ENCODE measurements at places on chromosomes 6 and 20.
A peak's percentile ranks its signal among the peaks of the same experiment; 100 is the strongest.

GRCh38 chr6:43738267-43738676 lies 31.7 kb upstream of the VEGFA start:
- no peak for DNase-seq

DNA sequence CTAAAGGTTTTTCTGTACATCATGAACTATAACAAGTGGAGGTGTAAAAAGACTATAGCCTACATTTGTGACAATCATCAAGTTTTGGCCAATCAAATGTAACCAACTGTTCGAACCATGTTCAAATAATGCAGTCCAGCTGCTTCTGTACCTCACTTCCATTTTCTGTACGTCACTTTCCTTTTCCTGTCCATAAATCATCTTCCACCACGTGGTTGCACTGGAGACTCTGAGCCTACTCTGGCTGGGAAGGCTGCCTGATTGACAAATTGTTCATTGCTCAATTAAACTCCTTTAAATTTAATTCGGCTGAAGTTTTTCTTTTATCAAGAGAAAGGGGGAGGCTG lies 270.4 kb upstream of the JARID2 start:
- DNase-seq = peak; percentile 42

GRCh38 chr6:80001337-80001736 lies 3.1 kb upstream of the TTK start:
- DNase-seq = no peak

DNA sequence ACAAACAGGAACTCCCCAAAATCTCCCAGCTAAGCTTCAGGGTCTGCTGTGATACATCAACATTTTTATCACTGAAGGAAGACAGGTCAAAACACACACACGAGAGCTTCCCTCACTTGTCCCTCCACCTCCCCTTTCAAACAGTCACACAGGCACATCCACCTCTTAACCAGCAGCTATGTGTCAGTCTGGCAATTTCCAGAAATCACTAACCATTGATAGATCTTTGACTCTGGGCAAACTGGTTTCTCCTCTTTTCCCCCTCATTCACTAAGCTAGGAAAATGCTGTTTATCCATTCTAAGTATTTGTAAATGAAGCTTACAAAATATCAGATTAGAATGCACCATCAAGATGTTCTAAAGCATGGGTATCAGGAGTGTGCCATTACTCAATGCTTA lies 87.8 kb downstream of the DCDC2 start:
- DNase-seq = no peak

- no peak for DNase-seq
Observed at GRCh38 chr6:157137501-157137900, 185.8 kb downstream of the TMEM242 start.

- peak; percentile 85 for DNase-seq
Observed at GRCh38 chr20:19757487-19758132, 448 bp upstream of the RIN2 start.

DNA sequence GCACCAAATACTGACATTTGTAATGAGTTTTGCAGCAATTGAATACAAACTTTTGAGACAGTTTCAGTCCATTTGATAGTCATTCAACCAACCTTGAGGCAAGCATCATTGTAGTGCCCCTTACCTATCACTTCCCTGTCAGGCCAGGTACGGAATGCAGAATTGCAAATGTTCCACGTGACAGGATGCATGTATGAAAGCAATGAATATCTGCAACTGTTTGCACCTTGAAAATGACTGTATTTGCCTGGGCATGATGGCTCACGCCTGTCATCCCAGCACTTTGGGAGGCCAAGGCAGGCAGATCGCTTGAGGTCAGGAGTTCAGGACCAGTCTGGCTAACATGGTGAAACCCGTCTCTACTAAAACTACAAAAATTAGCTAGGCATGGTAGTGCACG lies 146.0 kb upstream of the SCGN start:
- DNase-seq = no peak

- no peak for DNase-seq
Observed at GRCh38 chr20:45154183-45154582, 20.5 kb upstream of the PI3 start.

DNA sequence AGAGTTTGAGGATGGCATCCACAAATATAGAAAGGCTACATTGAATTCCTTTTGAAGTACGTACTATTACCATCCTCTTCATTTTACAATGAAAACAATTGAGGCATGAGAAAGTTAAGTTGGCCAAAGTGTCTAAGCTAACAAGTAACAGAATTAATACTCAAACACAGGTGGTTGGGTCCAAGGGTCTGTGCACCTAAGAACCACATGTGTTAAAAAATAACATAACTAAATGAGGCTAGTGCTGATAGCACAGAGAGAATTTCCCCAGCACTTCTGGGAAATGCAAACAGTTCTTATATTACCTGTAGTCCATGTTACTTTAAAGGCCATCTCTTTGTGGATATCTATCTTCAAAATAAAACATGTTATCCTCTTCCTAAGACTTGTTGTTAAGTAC lies 10.5 kb upstream of the KHDRBS2 start:
- no peak for DNase-seq

- no peak for DNase-seq
Observed at GRCh38 chr6:35473850-35474130, 5.6 kb downstream of the RPL10A start.

GRCh38 chr6:168877821-168878282 lies 375.8 kb downstream of the THBS2 start:
- DNase-seq = no peak

GRCh38 chr20:47785311-47785853 lies at the start of gene SULF2:
Gene SULF2, minus strand, starts transcription at chr20:47785481. Its CDS starts 28,118 bp downstream, at chr20:47757363.
- DNase-seq = no peak

DNA sequence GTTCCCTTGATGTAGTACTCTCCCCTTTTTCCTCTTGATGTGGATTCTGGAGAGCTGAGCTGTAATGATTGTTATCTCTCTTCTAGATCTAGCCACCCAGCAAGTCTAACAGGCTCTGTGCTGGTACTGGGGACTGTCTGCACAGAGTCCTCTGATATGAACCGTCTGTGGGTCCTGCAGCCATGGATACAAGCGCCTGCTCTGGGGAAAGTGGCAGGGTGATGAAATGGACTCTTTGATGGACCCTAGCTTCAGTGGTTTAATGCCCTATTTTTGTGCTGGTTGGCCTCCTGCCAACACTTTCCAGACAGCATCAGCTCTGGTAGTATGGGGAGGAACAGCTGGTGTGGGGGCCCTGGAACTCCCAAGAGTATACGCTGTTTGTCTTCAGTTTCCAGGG lies 216.3 kb downstream of the ADGRG6 start:
- peak; percentile 10 for DNase-seq

DNA sequence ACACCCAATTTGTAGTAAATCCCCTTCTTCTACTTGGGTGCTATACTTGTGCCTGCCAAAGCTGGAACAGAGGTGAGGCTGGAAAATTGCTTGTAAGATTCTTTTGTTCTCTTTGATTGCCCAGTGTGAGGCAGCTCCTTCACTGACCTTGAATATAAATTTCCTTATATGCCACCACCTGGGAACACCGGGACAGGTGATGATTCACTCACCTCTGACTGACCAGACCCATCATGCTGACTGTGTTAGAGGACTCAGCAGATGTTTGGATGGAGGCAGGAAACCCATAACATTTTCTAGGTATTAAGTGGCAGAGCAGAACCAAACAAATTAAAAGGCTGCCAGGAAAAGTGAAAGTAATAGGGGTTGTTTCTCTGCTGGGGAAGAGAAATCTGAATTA lies 120.9 kb downstream of the GRM1 start:
- DNase-seq = no peak

- no peak for DNase-seq
Observed at GRCh38 chr20:36506253-36506652, 35.1 kb upstream of the MYL9 start.

- peak; percentile 6 for DNase-seq
Observed at GRCh38 chr6:28634761-28635546, 109.3 kb downstream of the GPX5 start.

GRCh38 chr6:19035461-19036195 lies 648.5 kb downstream of the RNF144B start:
- DNase-seq = no peak

DNA sequence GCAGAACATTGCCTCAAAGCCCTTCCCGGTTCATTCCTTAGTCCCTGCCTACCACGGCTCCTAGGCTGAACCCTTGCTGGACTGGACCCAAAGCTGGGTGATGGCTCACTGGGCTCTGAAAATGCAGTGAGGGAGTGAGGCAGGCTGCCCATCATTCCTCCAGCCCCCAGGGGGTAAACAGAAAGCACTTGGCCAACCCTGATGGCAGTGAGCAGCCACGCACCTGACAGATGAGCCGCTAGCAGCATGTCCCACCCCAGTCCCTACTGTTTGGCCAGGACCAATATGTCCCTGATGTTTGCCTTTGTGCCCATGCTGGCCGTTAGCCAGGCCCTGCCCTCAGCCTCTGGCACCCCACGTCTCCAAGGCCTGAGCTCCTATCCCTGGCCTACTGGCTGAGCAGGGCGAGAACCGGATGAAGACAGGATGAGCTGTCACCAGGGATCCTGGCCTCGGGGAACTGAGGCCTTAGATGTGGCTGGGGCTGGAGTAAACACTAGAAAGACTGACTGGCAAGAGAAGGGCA lies 19.4 kb upstream of the BAK1 start:
- DNase-seq = no peak

- no peak for DNase-seq
Observed at GRCh38 chr6:112291161-112291762, 36.9 kb upstream of the LAMA4 start.

- no peak for DNase-seq
Observed at GRCh38 chr20:774016-774659, 5.8 kb upstream of the SLC52A3 start.

GRCh38 chr20:59143326-59143725 lies 20.3 kb upstream of the ZNF831 start:
- no peak for DNase-seq

- no peak for DNase-seq
Observed at GRCh38 chr6:111731456-111732195, 125.9 kb upstream of the TRAF3IP2 start.

- DNase-seq = no peak
Observed at GRCh38 chr6:33198159-33198852, 2.2 kb downstream of the RXRB start.

DNA sequence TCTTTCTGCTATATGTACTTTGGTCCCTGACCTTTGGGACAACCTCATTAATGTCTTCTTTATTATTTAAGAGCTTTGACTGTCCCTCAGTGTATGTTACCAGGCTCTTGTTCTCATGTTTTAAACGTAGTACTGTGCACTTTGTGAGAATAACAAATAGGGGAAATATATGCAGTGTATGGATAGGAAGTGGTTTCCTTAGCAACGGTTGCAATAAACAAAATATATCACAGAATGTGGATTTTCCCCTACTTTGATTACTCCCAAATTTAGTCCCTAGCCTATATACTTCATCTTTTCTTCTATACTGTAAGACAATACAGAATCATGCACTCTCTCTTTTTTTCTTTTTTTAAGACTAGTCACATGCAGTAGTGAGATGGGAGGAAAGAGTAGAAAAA lies 123.8 kb upstream of the AKIRIN2 start:
- no peak for DNase-seq

DNA sequence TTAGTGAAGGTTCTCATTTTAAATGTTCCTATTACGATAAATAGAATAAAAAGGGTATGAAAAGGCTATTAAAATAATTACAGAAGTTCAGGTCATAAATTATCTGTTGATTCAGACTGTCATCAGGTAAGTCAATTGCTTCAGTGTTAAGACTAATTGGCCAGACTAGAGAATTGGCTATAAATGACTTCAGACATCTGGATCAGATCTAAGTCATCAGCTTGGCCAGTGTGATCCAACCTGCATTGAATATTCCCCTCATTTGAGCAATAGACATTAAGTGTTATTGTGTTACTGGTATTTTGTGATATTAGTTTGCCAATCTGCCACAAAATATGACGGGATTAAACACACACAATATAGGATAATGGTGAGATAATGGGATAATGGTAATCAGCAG lies 377.6 kb upstream of the CITED2 start:
- peak; percentile 68 for DNase-seq

GRCh38 chr20:57593134-57593886 lies 26.9 kb downstream of the ZBP1 start:
- DNase-seq = no peak

- DNase-seq = peak; percentile 41
Observed at GRCh38 chr6:90288404-90288803, 8.2 kb downstream of the BACH2 start.

GRCh38 chr6:1575210-1576041 lies 34.3 kb upstream of the FOXC1 start:
- DNase-seq = peak; percentile 35

DNA sequence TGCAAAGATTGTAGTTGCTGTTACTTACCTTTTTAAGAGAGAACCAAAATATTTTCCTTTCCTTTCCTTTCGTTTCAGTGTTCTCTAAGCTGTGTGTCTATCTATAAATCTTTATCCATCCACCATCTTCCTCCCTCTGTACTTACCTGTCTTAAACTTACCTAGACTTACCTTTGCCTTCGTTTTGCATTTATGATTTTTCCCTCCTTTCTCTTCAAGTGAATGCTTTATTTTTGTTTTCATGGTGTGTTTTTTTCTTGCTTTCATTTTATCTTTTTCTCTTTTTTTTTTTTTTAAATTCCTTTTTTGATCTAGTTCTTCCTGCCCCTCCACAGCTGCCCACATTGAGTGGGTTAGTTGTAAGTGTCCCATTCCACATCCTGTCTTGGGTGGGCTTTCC lies 26.2 kb downstream of the ARID1B start:
- DNase-seq = no peak

GRCh38 chr20:40493071-40493470 lies 196.0 kb downstream of the MAFB start:
- peak; percentile 46 for DNase-seq

- DNase-seq = peak; percentile 81
Observed at GRCh38 chr6:149334682-149335160, 17.2 kb downstream of the TAB2 start.

- DNase-seq = peak; percentile 59
Observed at GRCh38 chr6:14913931-14914330, 331.9 kb upstream of the JARID2 start.

GRCh38 chr6:3888153-3888957 lies 39.2 kb downstream of the FAM50B start:
- DNase-seq = no peak

GRCh38 chr6:56541741-56542360 lies 100.8 kb downstream of the DST start:
- DNase-seq = no peak

- no peak for DNase-seq
Observed at GRCh38 chr6:36226438-36227047, 30.0 kb downstream of the BRPF3 start.

All from fibroblast of upper back skin (primary cell).